ENCODE measurements at places on chromosomes 2 and 18.
A peak's percentile ranks its signal among the peaks of the same experiment; 100 is the strongest.

GRCh38 chr2:235966396-235966795, 201.8 kb downstream of the GBX2 start:
- DNase-seq, result no peak

DNA sequence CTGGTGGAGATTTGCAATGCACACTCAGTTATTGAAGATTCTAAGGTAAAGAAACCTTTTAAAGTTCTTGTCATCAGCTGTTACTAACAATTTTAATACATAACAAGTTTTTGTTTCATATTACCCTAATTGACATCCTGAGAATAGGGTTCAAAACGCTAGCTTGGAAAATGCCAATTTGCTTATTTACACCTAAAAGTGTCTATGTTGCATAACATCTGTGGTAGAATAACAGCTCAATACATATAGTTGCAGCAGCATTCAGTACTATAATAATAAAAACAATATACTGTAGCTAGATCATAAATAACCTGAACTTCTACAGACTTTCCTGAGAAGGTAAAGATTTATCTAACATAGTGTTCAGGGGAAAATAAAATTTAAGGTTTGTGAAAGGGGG, 219.0 kb downstream of the OSR1 start:
- no peak for DNase-seq

- no peak for DNase-seq
Measured at GRCh38 chr2:133229974-133230373, 338.3 kb downstream of the NCKAP5 start.

GRCh38 chr2:22079583-22079982, 955.8 kb downstream of the TDRD15 start:
- DNase-seq, result no peak

GRCh38 chr2:16707014-16707623, 41.5 kb upstream of the CYRIA start:
- no peak for DNase-seq

DNA sequence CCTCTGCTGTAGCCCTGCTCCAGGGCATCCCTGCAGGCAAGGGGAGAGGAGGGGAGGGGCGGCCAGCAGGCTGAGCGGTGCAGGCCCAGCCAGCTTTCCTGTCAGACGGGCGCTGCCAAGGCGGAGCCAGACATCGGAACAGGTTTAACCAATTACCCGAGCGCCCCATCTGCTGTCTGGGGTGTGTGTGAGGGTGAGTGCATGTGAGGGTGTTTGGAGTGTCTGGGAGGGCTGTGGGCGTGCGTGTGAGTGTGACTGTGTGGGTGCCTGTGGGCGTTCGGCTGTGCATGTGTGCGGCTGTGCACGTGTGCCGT, 20.0 kb downstream of the EMX1 start:
- no peak for DNase-seq

DNA sequence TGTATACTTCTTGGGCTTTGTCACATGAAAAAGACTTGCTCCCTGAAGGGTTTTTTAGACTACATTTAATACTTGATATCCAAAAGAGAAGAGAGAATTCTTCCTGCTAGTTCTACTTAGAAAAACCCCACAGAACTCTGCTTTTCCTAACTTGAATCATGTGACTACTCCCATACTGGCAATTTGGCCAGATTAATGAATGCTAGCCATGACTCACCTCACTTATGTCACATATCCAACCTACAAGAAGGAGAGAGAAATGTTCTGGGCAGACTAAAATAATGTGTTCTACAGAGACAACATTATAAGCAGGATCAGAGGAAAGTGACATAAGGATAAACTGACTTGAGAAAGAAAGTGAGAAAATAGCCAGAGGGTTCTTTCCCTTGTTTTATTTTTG, 249.3 kb upstream of the GULP1 start:
- DNase-seq, result no peak

- no peak for DNase-seq
Measured at GRCh38 chr2:57878171-57878865, 168.3 kb upstream of the VRK2 start.

DNA sequence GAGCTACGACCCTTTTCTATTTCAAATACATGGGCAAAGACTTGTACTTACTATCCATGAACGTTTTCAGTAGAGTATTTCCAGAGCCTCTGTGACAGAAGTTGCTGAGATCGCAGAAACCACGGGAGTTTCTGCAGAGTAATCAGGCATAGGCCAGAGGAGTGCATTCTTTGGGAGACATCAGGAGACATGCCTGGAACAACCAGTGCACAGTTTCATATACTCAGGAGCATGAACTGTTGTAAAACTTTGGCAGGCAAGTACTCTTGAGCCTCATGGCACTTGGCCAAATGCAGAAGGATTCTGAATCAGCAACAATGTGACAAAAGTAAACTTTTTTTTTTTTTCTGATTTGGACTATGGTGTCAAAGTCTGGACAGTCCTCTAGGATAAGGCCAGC, 307.1 kb downstream of the GRB14 start:
- DNase-seq, result no peak

GRCh38 chr2:17800219-17800618, 16.0 kb upstream of the MSGN1 start:
- DNase-seq, result no peak

- DNase-seq, result peak; percentile 68
Measured at GRCh38 chr2:101330253-101330933, 21.9 kb upstream of the RNF149 start.

- DNase-seq, result no peak
Measured at GRCh38 chr2:68200157-68200787, 42.6 kb downstream of the PNO1 start.

DNA sequence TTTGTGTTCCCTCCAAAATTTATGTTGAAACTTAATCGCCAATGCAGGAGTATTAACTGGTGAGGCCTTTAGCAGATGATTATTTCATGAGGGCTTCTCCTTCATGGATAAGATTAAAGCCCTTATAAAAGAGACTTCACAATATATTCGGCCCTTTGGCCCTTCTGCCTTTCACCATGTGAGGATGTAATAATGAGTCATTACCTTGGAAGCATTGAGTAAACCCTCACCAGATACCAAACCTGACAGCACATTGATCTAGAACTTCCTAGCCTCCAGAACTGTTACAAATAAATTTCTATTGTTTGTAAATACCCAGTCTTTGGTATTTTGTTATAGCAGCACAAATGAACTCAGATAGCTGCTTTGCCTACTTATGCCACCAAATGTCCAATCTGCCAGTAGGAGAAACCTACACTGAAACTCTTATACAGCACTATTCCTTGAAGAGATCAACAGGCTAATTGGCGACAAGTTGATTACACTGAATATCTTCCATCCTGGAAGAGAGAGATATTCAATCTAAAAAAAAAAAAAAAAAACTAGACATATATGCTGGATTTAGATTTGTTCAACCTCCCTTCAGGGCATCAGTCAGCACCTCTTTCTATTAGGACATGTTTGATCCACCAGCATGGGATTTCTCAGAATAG, 125.9 kb upstream of the COL5A2 start:
- DNase-seq, result no peak

DNA sequence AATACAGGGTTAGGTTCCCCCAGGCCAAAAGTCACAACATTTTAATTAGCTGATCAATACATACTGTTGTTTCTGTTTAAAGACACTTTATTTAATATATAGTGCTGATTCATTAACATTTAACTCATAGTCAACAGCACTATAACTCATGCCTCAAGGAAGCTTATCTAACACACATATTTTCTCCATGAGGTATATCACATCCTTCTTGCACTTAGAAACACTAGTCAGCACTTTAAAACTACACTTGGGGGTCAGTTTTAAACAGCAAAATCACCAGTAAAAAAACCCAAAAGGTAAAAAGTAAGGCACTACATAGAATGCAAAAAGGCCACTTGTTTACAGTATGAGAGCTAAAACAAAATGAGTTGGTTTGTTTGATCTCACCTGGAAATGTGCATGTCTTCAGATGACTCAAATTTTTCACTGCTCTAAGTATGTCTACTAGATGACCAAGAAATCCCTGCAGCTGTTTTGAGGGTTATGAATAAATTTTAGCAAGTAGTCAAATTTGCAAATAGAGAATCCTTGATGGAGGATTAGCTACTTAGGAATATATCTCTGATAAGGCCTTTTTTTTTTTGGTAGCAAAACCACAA, 54.1 kb upstream of the EPB41L5 start:
- no peak for DNase-seq
